ENCODE measurements at places on chromosomes 4 and X. TPM values are rescaled to one million over a fixed set of nuclear protein-coding genes. Genes with fewer than 3 reads are reported as not detected.

GRCh38 chr4:53702334-53703266 lies 111.3 kb upstream of the LNX1 start:
- no peak for DNase-seq

DNA sequence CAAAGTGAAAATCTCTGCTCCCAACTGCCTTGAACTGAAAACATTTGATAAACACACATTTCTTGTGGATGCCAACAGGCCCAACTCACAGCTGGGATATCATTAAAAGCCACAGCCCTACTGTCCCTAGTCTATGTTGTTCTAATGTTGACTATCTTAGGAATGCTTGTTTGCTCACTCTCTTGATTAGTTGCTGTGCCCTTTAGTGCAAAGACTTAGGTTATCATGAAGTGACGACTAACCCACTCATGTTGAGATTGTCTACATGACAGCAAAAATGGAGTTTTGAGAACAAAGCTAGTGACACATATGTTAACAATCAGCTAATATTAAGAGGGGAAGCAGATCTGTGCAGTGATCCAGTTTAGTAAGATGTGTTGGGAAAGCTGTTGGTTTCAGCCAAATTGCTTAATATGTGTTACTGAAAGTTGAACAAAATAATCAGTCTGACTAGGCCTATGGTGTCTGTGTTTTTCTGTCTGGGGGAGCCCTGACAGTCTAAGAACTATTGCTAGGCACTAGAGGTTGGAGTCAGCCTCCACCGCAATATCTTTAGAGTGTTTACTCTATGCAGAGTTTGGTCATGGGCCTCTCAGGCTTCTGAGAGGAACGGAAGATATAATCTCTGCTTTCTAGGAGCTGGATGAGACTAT lies 125.5 kb downstream of the ATG4A start:
- DNase-seq: no peak

DNA sequence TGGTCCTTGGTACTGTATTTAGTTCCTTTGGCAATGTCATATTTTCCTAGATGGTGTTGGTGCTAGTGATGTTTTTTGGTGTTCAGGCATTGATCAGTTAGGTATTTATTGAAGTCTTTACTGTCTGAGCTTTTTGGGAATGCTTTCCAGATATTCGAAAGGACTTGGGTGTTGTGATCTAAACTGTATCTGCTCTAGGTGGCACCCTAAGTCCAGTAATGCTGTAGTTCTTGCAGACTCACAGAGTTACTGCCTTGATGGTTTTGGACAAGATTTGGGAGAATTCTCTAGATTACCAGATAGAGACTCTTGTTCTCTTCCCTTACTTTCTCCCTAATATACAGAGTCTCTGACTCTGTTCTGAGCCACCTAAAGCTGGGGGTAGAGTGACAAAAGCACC lies 513.6 kb upstream of the PITX2 start:
- no peak for DNase-seq

DNA sequence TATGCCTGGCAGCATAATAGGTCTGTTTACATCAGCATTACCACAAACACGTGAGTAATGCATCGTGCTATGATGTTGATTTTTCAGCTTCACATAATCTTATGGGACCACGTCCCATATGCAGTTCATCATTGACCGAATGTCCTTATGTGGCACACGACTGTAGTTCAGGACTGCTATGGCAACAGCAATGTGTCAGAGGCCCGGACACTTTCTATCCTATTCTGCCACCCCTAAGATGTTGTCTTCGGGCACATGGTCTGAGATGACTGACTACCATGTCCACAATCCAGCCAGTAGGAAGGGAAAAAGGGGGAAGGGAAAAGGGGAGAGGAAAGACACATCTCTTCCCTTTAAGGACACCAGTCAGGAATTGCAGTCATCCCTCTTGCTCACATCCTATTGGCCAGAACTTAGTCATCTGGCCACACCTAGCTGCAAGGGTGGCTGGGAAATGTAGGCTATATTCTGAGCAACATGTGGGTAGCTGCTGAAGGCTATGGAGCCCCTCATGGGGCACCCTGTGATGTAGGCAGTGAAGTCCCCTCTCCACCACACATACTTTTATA lies 196.0 kb upstream of the RBPJ start:
- DNase-seq: no peak

DNA sequence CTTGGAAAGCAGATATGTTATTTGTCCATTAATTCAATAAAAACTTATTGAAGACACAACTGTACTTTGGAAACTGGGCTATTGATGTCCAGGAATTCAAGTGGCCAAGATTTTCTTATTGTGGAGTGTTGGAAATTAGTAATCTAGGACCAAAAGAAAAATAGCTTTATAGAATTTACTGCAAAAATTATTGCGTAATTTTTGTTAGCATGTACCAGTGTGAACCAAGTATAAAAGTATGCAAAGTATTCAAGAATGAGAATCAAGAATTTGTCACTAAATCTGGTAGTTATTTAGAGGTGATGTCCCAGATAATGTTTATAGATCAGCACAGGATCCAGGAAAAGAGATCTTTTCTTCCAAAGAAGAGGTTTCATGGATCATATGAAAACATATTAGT lies 468.9 kb upstream of the CTSO start:
- DNase-seq: no peak

- no peak for DNase-seq
Observed at GRCh38 chr4:105350859-105351490, 122.9 kb downstream of the PPA2 start.

DNA sequence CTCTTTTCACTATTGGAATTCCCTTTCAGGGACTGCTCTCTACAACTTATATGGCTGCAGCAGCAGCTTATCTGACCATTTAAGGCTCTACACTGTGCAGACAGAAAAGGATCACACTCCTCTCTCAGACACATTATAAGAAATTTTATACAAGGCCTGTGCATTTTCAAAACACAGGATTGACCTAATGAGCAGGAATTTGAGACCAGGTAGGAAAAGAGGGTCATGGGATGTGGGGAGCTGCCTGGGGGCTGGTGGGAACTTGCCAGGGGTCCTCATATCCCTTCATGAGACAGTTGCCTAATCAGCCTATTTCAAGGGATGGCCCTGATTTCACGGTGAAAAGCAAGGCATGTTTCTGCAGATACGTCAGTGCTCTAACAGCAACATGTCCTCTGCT lies 77.1 kb downstream of the SORBS2 start:
- DNase-seq: no peak

- DNase-seq: no peak
Observed at GRCh38 chr4:160745126-160745525, 1418.7 kb downstream of the FSTL5 start.

DNA sequence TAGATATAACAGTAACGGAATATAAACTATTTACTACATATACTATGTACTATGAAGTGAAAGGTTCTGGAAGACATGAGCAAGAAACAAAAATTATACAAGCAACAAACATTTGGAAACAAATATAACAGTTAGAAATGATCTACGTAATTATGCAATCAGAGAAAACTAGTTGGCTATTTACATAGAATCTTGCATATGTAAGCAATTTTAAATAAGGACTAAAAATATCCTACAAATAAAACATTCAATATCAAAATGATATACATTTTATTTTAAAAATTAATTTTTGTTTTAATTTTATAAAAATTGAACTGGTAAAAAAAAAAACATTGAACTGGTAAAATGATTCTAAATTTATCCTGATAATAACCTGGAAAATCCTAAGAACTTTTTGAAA lies 642.5 kb upstream of the PCDH10 start:
- DNase-seq: no peak

DNA sequence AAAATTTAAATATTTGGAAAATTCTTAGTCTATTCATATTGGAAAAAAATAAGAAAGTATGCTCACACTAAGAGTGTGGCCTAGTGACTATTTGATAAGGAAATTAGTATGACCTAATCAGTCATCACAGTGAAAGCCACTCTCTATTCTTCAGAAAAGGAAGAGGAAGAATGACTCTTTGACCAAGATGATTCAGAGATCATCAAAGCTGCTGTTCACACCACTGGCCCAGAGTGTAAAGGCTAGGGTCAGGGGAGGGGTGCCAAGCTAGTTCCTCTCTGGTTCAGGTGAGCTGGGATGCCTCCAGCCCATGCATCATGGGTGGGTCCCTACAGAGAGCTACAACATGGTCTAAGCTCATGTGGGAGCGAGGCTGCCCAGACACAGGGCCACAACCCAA lies 396.9 kb upstream of the NDST3 start:
- no peak for DNase-seq

DNA sequence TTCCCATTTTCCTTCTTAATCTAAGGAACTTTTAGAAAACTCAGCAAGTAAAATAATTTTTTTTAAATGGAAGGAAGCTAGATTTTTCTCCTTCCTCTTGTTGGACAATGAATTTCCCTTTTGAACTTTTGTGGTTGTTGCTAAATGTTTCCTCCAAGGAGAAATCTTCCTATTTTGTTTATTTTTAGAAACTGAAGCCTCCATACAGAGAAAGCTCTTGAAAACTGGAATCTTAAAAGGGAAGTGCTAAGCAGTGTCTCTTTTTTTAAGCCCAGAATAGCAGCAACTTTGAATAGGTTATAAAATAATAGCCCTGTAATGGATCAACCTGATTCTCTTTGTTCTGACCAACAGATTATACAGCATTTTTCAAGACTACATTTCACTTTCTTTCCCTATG lies 15.1 kb upstream of the DCLK2 start:
- DNase-seq: no peak

DNA sequence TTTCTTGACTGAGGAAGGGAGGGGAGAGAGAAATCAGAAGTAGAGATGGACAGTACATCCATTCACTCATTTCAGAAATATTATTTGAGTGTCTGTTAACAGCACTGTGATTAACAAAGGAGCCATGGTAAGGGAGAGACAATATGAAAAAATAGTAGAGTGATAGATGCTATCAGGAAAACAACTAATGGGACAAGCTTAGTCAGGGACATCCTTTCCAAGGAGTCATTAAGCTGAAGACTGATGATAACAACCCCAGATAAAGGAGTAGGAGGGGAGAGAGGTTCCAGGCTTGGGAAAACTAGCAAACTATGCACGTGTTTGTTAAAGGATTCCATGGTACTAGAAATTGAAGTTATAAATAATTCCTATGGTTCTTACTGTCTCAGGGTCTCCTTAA lies 122.2 kb downstream of the CBR4 start:
- no peak for DNase-seq

DNA sequence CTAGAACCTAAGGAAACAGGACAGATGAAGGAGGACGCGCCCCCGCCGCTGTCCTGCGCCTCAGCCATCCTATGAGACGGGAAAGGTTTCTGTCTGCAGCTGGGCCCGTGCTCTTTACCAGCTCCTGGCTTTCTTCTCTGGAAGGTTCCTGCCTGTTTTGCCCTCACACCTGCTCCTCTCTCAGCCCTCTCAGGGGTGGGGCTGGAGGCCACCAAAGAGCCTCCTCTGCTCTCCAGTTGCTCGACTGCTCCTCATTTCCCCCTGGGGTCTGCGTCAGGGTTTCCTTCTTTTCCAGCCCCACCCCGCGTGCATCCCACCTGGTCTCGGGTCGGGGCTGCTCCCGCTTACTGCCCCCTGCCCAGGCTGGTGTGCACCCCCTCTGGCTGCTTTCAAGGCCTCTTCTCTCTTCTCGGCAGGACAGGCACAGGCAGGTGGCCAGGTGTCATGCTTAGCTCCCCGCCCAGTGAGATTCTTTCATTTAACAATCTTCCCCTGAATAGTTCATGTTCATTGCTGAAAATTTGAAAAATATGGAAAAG lies 4.6 kb downstream of the HTT-AS start:
- DNase-seq: no peak

GRCh38 chr4:84279678-84280077 lies 219.4 kb downstream of the NKX6-1 start:
- DNase-seq: no peak

DNA sequence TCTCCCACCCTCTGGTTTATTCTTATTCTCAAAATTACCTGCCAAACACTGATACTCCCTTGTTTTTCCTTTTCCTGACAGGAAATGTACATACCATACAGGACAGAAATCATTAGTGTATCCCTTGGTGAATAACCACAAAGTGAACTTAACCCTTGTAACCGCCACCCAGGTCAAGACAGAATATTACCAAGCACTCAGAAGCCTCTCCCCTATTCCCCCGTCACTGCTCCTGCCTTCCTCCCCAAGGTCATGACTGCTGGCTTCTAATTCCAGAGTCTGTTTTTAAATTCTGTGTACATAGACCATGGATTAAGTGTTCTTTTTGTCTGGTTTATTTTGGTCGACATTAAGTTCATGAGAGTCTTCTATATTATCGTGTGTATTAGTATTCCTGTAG lies 37.7 kb downstream of the HTT start:
- DNase-seq: no peak

- no peak for DNase-seq
Observed at GRCh38 chrX:48695925-48696300, 621 bp upstream of the SUV39H1 start.

GRCh38 chr4:169212981-169213380 lies 57.8 kb downstream of the SH3RF1 start:
- no peak for DNase-seq

DNA sequence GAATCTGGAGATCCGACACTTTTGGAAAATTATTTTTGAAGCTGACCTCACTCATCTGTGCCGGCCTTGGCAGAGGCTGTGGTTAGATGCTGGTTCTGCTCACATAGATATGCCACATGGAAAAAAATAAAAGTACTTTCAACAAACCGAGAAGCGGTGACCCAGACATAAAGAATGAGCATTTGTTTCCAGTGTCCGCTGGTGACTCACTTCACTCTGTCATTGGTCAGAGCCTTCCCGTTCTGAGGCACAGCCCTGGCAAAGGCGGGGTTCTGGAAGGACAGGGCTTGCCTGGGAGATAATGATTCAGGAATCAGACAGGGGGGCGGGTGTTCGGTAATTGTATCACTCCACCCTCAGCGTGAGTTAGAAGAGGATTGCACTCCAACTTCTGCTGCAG lies 172.4 kb upstream of the MXRA5 start:
- DNase-seq: no peak

GRCh38 chr4:138602664-138603063 lies 360.5 kb upstream of the SLC7A11 start:
- no peak for DNase-seq

DNA sequence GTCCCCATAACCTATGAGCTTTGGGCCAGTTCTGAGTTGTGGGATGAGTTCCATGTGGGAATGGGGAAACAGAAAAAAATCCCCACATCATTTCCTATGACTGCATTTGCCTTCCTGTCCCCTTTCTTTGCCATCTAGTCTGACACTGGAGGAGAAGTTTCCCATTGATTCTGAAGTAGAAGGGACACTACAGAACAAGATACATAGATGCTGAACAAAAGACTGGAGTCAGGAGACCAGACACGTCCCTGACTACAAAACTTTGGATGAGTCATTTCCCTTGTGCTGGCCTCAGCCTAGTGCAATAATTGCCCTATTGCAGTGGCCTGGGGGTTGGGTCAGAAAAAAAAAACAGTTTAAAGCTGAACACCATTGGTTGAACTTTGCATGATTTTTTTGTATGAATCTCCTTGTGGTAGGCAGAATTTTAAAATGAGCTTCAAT lies 22.1 kb downstream of the BEX3 start:
- no peak for DNase-seq

GRCh38 chr4:113052379-113052951 lies 3.0 kb downstream of the ANK2 start:
- no peak for DNase-seq

GRCh38 chr4:23720556-23720955 lies 169.3 kb downstream of the PPARGC1A start:
- no peak for DNase-seq

GRCh38 chr4:83320548-83320947 lies 14.1 kb downstream of the HPSE start:
- DNase-seq: no peak

- DNase-seq: no peak
Observed at GRCh38 chr4:47715716-47716416, 122.0 kb downstream of the CORIN start.

Gene TCEAL7
- total RNA-seq: not detected

Gene NXF2
- not detected for total RNA-seq

Gene TIMM8A
- 7.0 TPM for total RNA-seq

Measured in natural killer cell (primary cell).